ENCODE measurements at places on chromosomes 7 and 10. TPM values are rescaled to one million over a fixed set of nuclear protein-coding genes. Genes with fewer than 3 reads are reported as not detected.

The EPHB6 gene
- total RNA-seq, result 7.0 TPM

The SLC26A5 gene
- 0.88 TPM for total RNA-seq

- DNase-seq, result no peak
These were observed 505 bp downstream of the NUDCD3 start for GRCh38 chr7:44489955-44490350.

GRCh38 chr10:22816298-22816653, 101.9 kb upstream of the PIP4K2A start:
- DNase-seq, result no peak

DNA sequence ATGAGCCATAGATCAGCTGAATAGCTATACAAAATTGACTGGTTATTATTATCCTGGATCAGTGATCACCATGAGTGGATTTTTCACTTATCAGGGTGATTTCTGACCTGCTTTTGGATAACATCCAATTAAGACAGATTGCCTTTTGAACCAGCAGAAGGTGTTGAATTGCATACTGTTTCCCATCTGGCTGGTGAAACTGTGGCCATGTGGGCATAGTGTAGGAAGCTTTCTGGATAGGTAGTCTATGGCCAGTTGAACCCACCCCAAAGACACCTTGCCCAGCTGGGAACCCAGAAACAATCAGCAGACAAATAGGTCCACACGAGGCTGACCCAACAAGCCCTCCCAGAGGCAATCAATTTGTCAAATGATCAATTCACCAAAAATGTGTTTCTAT, 29.3 kb downstream of the DNAJC12 start:
- no peak for DNase-seq

GRCh38 chr7:155713384-155713783, 68.9 kb downstream of the RBM33 start:
- DNase-seq, result peak; percentile 54

The ASAH2B gene
- total RNA-seq, result 3.9 TPM

GRCh38 chr7:3780525-3780924, 479.5 kb downstream of the SDK1 start:
- no peak for DNase-seq

The CRYGN gene
- not detected for total RNA-seq

DNA sequence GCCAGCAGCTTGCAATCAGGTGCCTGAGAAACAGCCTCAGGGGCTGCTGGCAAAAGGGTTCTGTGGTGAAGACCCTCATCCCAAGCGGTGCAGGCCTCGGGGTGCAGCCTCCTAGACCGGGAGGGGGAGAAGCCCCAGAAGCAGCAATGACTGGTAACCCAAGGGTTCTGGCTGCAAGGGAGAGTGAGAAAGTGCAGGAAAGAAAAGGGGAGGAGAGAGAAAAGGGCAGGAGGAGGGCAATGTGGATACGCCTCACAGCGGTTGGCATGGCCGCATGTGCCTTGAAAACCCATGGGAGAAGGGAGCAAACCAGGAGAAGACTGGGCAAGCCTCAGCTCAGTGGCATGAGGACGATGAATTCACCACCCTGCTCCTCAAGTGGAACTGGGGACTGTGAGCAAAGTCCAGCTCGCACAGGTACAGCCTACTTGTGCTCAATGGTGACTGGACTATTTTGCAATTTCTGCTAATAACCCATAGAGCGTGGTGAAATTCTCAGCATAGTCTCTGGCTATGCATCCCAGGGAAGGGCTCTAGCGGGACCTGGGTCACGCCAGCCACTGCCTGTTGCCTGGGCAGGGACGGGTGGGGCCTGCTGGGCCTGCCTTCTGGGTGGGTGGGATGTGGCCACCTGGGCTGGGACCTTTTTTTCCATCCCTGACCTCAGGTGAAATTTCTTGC, 6.2 kb downstream of the CLRN3 start:
- no peak for DNase-seq

- no peak for DNase-seq
These were observed 263.2 kb upstream of the C7orf33 start for GRCh38 chr7:148327379-148327778.

- DNase-seq, result no peak
These were observed 129.0 kb downstream of the ABCA13 start for GRCh38 chr7:48300301-48300700.

GRCh38 chr7:141652691-141653090, 49.3 kb downstream of the DENND11 start:
- DNase-seq, result no peak

- no peak for DNase-seq
These were observed 1.2 kb downstream of the PRSS1 start for GRCh38 chr7:142750321-142750938.

The GPRIN2 gene
- 39.8 TPM for total RNA-seq

DNA sequence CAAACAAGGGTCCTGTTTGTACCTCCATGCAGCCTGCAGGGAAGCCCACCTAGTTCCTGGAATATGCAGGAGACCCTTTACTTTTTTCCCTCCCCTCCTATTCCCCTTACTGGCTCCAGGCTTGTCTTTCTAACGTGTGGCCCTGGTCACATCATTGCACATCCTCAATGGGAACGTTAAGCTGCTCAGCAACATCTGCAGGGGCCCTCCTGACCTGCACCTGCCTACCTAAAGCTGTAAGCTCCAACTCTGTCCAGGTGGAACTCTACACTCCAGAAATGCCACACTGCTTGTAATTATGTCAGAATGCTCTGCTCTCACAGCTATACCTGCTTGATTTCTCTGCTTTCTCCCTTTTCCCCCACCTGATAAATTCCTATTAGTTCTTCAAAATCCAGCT, 72.1 kb downstream of the ARMC3 start:
- no peak for DNase-seq

DNA sequence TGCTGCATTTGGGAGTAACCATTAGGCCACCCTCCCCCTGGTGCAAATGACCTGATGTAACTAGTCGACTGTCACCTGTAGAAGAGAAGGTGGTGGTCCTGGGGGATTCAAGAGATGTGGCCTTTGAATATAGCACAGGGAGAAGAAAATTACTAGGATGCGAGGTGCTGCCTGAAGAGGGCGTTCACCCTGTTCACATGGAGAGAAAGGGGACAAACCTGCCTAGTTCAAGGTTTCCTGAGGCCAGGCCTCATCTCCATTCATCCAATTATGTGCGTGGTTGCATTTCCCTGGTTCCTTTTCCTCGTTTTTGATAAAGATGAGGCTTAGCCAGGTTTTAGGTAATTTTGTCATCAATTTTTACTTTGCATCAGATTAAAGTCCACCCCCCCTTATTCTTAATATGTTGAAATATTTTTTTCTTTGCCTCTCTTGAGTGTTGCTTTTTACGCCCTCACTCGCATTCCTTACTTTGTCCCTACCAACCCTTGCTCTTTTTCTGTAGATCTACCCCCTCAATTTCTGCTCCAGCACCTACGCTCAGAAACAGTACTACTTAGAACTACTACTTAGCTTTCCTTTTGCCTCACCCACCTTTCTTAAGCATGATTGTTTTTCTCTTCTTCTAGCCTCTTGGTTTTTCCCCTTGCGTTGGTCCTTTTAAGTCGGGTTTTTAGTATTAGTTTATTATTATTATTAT, 13.7 kb downstream of the CLCN1 start:
- no peak for DNase-seq

DNA sequence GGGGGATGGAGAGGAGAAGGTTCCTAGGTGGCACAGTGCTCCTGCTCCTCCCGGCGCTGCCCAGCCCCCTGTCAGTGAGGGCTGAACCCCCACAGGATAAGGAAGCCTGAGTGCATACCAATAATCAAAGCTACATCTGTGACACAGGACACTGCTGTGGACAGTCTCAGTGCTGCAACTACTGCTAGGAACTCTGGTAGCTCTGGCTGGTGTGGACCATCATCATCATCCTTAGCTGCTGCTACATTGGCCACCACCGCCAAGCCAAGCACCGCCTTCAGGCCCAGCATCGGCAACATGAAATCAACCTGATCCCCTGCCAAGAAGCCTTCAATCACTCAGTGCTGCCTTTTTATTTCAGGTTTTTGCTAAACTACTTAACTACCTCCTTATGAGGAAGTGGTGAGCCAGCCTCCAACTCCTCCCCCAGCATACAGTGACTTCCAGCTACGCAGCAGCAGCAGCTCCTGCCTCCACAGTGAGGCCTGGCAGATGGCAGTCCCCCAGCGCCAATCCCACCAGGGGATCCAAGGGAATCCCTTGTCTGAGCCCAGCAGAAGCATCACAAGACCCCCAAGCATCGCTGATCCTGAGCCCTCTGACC, 32.1 kb upstream of the SLC26A4 start:
- DNase-seq, result peak; percentile 44

DNA sequence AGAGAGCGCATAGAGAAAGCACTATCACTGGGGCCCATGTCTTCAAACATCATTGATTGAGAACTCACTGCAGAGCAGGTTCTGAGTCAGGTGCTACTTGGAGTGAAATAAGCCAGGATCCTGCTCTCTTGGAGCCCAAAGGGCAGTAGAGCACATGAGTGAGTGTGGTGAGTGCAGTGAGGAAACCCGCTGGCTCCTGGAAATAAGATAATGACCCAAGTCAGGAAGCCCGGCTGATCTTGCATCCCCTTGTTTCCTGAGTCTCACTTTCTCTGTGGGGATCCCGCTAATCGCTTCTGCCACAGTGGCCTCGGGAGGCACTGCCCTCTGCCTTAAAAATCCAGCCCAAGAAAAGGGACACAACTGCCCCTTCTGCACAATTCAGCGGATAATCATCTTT, 7.1 kb upstream of the FAM107B start:
- no peak for DNase-seq

- no peak for DNase-seq
These were observed 51.7 kb downstream of the PRKCQ start for GRCh38 chr10:6528198-6528950.

GRCh38 chr10:4250587-4250887, 465.5 kb upstream of the KLF6 start:
- no peak for DNase-seq

DNA sequence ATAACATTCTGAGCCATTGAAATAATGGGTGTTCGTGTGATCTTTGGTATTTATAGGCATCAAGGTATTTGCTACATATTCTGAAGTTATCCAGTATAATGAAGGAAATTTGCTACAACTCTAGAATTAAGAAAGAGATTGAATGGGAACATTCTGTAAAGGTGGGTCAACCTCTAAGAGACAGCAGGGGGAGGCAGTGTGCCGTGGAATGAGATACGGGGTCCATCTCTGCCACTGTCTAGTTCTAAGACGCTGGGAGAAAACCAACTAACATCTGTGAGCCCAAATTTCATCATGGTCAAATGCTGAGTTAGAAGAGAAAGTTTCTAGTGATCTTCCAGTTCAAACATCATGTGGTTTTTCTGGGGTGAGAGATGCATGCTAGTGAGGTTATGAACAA, 368.9 kb downstream of the SORCS1 start:
- DNase-seq, result peak; percentile 33

The NCAPG2 gene
- 4.6 TPM for total RNA-seq

DNA sequence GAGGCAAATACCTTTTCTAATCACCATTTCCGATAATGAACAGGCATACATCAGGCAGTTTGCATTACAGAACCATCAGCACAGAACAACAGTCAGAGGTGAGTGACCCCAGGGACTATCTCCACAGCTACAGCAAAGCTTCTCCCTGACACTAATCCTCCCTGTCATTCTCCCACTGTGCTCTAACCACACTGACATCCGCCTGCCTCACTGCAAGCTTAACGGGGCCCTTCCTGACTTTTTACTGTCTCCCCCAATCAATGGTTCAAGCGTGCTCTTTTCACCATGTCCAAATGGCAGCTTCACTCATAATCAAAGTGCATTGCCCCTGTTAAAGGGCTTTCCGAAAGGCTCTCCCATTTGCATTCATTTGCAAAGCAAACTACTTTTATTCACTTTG, 196.3 kb downstream of the DNAJC1 start:
- DNase-seq, result no peak

DNA sequence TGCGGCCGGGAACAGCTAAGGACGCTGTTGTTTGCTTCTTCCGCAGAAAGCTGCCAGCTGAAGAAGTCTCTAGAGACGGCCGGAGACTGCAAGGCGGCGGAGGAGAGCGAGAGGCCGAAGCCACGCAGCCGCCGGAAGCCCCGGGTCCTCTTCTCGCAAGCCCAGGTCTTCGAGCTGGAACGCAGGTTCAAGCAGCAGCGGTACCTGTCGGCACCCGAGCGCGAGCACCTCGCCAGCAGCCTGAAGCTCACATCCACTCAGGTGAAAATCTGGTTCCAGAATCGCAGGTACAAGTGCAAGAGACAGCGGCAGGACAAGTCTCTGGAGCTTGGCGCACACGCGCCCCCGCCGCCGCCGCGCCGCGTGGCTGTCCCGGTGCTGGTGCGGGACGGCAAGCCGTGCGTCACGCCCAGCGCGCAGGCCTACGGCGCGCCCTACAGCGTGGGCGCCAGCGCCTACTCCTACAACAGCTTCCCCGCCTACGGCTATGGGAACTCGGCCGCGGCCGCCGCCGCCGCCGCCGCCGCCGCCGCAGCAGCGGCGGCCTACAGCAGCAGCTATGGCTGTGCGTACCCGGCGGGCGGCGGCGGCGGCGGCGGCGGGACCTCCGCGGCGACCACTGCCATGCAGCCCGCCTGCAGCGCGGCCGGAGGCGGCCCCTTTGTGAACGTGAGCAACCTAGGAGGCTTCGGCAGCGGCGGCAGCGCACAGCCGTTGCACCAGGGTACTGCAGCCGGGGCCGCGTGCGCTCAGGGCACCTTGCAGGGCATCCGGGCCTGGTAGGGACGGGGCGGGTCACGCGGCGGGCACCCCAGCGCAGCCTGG, 2.4 kb downstream of the NKX2-3 start:
- DNase-seq, result no peak

The HOXA9 gene
- total RNA-seq, result 0.30 TPM

GRCh38 chr7:29953726-29954347, 35.8 kb downstream of the SCRN1 start:
- no peak for DNase-seq

The EBLN1 gene
- total RNA-seq, result not detected

DNA sequence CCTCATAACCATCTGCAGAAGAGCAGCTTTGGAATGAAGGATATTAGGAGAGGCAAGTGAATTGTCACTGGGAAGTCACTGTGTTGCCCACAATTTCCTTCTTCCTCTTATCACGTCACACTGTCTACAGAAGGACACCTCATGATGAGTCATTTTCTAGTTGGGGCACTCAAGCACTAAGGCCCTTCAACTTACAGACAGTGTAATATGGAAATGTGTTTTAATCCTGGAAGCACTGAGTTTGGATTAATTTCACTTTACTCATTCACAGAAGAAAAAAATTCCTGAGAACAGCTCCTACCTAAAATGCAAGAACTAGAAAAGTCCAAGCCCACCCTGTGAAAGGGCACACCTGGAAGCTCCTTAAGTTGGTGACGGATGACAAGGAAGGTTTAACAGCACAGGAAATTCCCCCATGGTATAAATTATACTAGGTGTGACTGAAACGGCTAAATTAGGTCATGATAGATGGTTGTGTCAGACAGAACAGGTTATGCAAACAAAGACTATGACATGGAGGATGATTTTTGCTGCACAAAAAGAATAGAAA, 56.6 kb downstream of the PARD3 start:
- peak; percentile 39 for DNase-seq

DNA sequence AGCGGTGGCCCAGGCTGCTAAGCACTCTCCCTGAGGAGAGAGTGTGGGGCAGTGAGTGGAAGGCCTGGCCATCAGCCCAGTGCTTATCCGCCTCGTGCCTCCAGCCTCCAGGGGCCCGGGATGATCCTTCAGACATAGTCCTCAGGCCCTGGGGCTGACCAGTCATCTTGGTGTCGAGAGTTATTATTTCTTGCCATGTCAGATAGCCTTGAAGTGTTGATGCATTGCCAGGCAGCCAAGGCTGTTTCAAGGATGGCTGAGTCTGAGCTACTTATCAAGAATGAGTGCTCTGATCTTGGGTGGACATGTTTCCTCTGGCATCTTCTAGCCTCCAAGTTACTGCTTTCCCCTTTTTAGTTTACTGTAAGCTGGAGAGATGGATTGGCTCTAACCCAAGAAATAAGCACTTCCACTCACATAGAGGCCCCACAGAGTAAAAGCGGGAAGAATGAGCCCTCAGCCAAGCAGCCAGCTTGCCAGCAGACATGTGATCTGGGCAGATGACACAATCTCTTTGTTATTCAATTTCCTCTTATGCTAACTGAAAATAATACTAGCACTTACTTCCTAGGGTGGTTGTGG, 136.5 kb upstream of the NAMPT start:
- DNase-seq, result peak; percentile 88
